A172 (cell line): ENCODE measurements at places on chromosomes 12 and 14.

DNA sequence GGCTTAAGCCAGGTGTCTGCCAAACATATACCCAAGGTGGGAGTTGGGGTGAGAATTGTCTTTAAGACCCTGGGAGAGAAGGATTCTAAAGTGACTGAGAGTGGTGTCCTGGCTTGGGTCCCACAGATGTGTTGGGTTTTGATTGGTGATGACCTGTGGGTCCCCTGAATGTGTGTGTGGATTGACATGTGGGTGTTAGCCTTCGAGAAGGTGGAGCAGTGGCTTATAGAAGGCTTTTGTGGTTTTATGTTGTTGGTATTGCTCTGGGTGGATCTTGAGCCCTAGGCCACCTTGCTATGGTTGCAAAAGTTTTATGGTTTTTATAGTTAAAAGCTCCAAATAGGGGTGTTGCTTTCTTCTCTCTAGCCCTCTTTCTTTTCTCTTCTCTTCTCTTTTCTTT is 29.7 kb downstream of the PLEKHG3 start:
- no peak for DNase-seq

DNA sequence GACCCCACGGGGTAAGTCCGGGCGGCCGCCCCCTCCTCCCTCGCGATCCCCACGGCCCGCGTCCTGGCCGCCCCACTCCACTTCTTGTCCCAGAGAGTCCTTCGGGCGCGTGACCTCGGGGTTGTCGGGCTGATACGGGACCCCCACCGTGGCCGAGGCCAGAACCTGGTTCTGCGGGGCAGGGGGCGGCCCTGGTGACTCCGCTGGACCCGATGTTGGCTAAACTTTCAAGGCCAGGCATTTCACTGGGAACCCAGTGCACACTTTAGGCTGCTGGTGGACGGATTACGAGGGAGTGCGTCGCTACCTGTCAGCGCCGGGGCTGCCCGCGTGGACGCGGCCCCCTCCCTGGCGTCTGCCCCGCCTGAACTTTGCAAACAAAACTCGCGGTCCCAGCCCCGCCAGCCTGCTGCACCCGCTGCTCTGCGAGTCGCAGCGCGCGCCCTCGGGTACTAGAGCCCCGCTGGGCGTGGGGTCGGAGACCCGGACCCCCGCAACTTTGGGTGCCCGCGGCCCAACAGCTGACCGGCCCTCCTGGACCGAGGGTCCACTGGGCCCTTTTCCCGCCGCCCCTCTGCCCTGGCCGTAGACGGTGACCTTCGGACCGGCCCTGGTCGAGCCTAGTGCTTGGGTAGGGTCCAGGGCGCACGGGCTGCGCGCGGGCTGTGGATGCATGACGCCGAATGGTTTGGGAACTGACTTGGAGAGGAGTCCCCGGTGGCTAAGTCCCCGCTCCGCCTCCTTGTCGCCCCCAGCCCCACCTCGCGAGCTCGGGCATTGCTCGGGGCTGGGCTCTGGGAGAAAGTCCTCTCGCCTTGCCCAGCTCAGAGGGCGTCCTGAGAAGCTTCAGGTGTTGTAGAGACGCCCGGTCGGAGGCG is 624 bp downstream of the RIN3 start:
- DNase-seq = no peak

DNA sequence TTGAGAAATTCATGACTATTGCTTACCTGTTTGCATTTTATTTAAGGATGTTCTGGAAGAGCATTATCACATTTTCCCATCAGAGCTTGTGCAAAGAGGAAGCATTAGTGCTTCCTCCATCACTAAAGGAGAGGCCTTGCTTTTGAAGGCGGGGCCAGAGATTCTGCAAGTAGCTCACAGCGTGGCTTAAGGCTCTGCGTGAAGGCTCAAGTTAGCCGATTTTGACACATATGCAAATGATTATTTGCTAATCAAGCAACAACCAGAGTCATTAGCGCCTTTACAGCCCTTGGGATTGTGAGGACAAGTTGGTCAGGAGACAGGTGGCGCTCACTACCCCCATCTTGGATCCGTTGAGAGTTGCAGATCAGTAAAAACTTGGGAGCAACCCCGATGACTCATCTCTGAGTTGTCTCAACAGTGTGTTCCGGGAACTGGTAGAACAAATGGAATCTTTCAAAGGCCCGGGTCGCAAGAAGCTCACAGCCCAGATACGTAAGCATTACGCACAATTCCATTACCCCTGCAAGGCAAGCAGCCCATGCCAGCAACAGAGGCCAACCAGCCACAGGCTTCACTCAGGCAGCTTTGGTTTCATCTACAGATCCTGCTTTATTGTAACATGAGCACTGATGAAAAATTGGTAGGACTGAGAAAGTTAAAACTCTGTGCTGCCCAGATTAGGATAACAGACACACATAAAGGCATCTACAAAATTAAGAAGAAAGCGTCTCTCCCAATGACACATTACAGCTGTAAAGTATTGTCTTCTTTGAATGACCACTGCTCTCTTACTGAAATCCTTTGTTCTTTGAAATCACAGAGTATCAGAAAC is 34.9 kb upstream of the SPTSSA start:
- peak; percentile 89 for DNase-seq

- DNase-seq = peak; percentile 27
Observed at GRCh38 chr12:107912421-107913004, 138.0 kb downstream of the ASCL4 start.

GRCh38 chr12:119249383-119250155 is 70.8 kb downstream of the HSPB8 start:
- DNase-seq = no peak

DNA sequence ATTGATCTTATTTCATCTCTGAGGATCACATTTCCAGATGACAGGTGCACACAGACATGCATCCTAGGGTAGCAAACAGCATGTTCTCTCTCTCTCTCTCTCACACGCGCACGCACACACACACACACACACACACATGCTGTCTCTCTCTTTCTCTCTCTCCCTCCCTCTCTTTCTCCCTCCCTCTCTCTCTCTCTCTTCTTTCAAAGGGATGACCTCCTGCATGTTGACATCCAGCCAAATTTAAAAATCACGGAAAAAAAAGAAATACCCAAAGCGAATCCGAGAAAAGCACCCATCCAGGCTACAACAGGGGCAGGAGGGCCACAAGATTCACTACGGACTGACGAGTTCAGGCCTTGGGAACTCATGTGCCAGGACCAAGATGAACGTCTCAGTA is 2.3 kb downstream of the KSR2 start:
- no peak for DNase-seq

GRCh38 chr14:50001151-50001998 is 108.5 kb downstream of the ARF6 start:
- peak; percentile 76 for DNase-seq

- no peak for DNase-seq
Observed at GRCh38 chr12:132129007-132129406, 15.1 kb downstream of the DDX51 start.

- no peak for DNase-seq
Observed at GRCh38 chr12:77204083-77204482, 138.7 kb upstream of the E2F7 start.

GRCh38 chr14:46571970-46572369 is 79.6 kb downstream of the RPL10L start:
- peak; percentile 49 for DNase-seq

DNA sequence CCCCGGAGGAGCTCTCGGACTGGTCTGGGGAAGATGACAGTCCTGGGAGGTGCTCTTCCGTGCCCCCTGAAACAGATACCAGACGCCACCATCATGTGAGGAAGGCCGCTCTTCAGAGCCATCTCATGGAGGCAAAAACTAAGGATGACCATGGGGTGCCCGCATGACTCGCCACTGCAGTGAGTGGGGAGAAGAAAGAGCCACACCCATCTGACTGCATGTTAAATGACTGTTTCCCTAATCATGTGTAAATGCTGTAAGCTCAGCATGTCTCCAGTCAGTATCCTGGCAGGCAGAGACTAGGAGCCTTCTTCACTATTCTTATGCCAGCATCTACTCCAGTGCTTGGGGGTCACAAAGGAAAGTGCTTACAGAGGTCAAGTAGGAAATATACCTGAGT is 4.0 kb downstream of the STON2 start:
- DNase-seq = peak; percentile 46

DNA sequence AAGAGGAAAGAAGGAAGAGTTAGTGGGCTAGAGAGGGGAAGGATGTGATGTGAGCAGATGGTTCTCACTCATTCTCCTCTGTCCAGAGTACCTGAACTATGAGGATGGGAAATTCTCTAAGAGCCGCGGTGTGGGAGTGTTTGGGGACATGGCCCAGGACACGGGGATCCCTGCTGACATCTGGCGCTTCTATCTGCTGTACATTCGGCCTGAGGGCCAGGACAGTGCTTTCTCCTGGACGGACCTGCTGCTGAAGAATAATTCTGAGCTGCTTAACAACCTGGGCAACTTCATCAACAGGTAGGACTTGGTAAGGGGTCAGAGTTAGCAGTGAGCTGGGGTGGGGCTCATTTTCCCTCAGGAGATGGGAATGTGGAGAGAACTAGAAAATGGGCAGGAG is 7.6 kb downstream of the DDIT3 start:
- DNase-seq = no peak

- DNase-seq = peak; percentile 57
Observed at GRCh38 chr12:98973395-98973794, 328.3 kb downstream of the APAF1 start.

DNA sequence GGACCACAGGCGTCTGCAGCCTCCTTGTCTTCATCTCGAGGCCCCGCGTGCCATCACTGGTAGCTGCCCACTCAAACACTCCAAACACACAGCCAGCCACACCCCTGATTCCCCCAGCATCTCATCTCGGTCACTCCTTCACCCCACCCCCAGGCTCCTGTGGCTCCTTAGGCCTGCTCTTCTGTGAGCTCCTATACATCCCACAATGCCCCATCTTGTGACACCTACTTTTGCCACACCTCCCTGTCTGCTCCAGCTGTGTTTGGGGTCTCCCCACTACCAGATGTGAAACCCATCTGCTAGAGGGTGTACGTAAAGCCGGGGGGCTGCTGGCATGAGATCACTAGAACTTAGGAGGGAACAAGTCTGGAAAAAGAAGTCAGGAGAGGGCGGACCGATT is 4.1 kb downstream of the AKT1 start:
- DNase-seq = no peak

GRCh38 chr12:75908961-75909605 is 122.5 kb downstream of the PHLDA1 start:
- DNase-seq = peak; percentile 21

GRCh38 chr12:77722536-77722935 is 108.2 kb upstream of the NAV3 start:
- DNase-seq = no peak

DNA sequence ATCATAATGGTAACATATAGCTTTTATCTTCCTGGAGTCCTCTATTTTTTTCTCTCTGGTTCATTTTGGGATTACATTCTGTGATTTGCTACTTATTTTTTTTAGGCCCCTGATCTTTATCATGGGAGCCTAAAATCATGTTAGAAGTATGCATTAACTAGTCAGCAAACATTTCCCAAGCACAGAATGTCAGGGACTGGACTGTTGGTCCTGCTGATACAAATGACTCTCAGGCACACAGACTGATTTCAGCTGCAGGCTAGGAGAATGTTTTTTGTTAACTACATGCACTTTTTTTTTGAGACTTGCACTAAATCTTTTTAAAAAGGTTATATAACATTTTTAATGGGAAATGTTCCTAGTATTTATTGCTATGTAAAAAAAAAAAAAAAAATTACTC is 131.1 kb downstream of the ACSS3 start:
- no peak for DNase-seq

GRCh38 chr14:24147761-24148428 is 597 bp downstream of the RNF31 start:
- no peak for DNase-seq

GRCh38 chr12:124603831-124604251 is 36.4 kb upstream of the NCOR2 start:
- no peak for DNase-seq

GRCh38 chr12:87813476-87814234 is 215.5 kb downstream of the C12orf50 start:
- DNase-seq = peak; percentile 66

DNA sequence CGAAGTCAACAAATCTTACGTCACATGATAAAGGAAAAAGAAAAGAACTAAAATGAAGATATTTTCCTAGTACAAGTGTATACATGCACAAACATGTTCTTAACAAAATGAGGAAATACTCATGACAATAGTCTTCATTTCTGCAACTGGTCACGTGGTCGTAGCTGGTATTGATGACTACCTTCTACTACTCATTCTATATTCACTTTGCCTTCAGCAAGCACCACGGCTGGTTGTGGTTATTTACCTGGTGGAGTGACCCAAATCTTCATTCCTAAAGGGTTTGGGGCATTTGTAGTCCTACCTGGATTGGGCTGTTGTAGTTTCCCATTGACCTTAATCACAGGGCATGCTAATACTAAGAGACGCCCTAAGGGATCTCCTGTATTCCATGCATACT is 51.2 kb downstream of the FIGNL2 start:
- no peak for DNase-seq

- DNase-seq = peak; percentile 25
Observed at GRCh38 chr12:43282106-43282505, 269.9 kb downstream of the ADAMTS20 start.

- no peak for DNase-seq
Observed at GRCh38 chr12:130185455-130186391, 23.5 kb downstream of the FZD10 start.

GRCh38 chr12:115023279-115024265 is 339.6 kb upstream of the TBX3 start:
- no peak for DNase-seq

- peak; percentile 62 for DNase-seq
Observed at GRCh38 chr12:74780182-74780849, 242.7 kb downstream of the ATXN7L3B start.

GRCh38 chr12:42192686-42193085 is 45.4 kb downstream of the YAF2 start:
- DNase-seq = no peak

DNA sequence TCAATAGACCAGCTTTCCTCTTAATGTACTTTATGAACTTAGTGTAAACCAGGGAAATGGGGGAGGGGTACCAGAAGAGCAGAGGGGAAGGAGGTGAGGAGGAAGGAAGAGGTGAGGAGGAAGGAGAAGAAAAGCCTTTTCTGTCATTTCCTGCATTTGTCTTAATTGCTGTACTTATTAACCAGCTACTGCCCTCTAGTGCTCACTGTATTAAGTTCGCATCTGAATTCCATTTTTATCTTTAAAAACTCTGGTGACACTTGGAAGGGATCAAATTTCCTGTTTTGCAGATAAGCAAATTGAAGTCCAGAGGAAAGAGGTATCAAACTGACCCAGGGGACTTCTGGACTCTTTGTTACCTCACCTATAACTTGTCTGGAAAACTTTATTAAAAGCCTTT is 22.2 kb downstream of the MANSC1 start:
- DNase-seq = peak; percentile 60
